ENCODE measurements at places on chromosomes 2 and 18. TPM values are rescaled to one million over a fixed set of nuclear protein-coding genes. Genes with fewer than 3 reads are reported as not detected.

DNA sequence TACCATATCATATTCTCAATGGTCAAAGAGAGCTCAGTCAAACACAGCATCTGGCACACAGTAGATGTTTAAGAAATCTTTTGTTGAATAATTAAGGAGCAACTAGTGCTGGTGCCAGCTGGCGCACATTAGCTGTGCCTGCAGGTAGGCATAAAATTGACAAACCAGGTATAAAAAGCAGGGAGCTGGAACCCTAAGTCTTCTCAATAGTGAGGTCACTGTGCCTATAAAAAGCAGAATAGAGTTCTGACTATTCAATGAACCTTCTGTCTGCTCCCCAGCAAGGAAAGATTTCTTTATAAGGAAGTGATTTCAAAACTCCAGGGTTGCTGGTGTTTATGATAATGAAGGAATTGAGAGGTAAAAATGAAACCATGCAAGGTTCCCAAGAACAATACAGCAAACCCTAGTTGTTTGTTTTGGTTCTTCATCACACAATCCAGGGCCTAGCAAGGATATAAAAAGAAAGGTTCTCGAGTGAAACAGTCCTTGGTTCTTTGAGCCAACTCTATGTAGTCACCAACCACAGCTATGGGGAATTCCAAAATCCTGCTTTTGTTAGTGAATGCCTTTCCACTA lies 76.1 kb downstream of the THADA start:
- no peak for DNase-seq
- H3K27me3 ChIP-seq: no peaks in the 10 kb centered on the region
- peak overlapping the region; percentile 87 for H3K27ac ChIP-seq
- H3K4me1 ChIP-seq: peaks cover 65% of the 10 kb centered on the region
- no peak overlapping the region for H3K4me3 ChIP-seq

DNA sequence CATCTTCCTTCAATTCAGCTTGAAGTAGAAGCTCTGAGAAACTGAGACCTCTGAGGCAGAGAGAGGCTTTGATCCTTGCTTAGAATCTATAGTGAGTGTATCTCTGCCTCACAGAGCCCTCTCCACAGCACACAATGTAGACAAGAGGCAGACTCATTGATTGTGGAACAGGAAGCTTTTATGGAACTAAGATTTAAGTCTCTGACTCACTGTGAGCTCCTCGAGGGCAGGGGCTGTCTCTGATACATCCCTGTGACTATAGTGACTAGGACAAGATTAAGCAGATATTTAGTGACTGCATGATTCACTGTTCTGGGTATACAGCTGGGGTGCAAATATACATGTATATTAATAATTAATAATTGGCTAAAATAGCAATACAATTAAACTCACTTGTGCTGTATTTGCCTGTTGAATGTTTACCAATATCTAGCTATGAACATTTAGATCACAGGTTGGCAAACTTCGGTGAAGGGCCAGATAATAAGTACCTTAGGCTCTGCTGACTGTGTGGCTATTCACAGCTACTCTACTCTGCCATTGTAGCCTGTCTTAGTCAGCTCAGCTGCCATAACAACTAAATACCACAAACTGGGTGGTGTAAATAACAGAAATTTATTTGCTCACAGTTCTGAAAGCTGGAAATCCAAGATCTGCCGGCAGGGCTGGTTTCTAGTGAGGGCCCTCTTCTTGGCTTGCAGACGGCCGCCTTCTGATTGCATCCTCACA lies 54.4 kb downstream of the ARHGEF4 start:
- DNase-seq: no peak
- no peak overlapping the region for H3K27ac ChIP-seq
- H3K4me3 ChIP-seq: no peak overlapping the region
- no peaks in the 10 kb centered on the region for H3K27me3 ChIP-seq

- H3K27ac ChIP-seq: no peak overlapping the region
- no peaks in the 10 kb centered on the region for H3K27me3 ChIP-seq
- no peak overlapping the region for H3K4me3 ChIP-seq
Measured at GRCh38 chr18:76764291-76764901, 58.0 kb upstream of the ZNF236 start.

- DNase-seq: no peak
- H3K4me3 ChIP-seq: no peak overlapping the region
- no peak overlapping the region for H3K27ac ChIP-seq
- no peaks in the 10 kb centered on the region for H3K27me3 ChIP-seq
Measured at GRCh38 chr2:223562078-223562477, 40.1 kb downstream of the SCG2 start.

- H3K36me3 ChIP-seq: no peaks in the 10 kb centered on the region
- no peak for DNase-seq
- no peak overlapping the region for H3K4me3 ChIP-seq
- H3K27ac ChIP-seq: no peak overlapping the region
- no peaks in the 10 kb centered on the region for H3K27me3 ChIP-seq
- peaks cover 12% of the 10 kb centered on the region for H3K4me1 ChIP-seq
Measured at GRCh38 chr2:217035967-217036366, 176.1 kb upstream of the TNP1 start.

DNA sequence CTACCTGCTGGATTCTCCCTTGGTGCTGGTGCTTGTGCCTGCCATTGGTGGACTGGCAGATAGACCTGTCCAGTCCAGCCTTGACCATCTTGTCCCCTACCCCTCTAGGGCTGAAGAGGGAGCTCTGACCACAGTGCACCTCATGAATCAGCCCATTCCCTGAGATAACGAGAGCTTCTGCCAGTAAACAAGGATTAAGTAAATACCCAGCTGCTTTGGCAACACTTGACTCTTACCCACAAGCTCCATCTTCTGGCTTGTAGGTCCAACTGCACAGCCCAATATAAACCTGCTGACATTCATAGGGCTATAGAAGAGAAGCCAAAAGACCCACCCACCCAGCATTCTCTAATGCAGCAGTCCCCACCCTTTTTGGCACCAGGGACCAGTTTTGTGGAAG lies 186.4 kb downstream of the PIK3C3 start:
- no peaks in the 10 kb centered on the region for H3K27me3 ChIP-seq
- H3K4me3 ChIP-seq: no peak overlapping the region
- DNase-seq: no peak
- no peak overlapping the region for H3K27ac ChIP-seq
- no peaks in the 10 kb centered on the region for H3K4me1 ChIP-seq

- H3K36me3 ChIP-seq: no peaks in the 10 kb centered on the region
- no peak overlapping the region for H3K27ac ChIP-seq
Measured at GRCh38 chr2:10626837-10627236, 62.9 kb downstream of the NOL10 start.

- no peaks in the 10 kb centered on the region for H3K27me3 ChIP-seq
- no peaks in the 10 kb centered on the region for H3K4me1 ChIP-seq
- no peak overlapping the region for H3K4me3 ChIP-seq
Measured at GRCh38 chr2:75226099-75226498, 26.8 kb upstream of the TACR1 start.

DNA sequence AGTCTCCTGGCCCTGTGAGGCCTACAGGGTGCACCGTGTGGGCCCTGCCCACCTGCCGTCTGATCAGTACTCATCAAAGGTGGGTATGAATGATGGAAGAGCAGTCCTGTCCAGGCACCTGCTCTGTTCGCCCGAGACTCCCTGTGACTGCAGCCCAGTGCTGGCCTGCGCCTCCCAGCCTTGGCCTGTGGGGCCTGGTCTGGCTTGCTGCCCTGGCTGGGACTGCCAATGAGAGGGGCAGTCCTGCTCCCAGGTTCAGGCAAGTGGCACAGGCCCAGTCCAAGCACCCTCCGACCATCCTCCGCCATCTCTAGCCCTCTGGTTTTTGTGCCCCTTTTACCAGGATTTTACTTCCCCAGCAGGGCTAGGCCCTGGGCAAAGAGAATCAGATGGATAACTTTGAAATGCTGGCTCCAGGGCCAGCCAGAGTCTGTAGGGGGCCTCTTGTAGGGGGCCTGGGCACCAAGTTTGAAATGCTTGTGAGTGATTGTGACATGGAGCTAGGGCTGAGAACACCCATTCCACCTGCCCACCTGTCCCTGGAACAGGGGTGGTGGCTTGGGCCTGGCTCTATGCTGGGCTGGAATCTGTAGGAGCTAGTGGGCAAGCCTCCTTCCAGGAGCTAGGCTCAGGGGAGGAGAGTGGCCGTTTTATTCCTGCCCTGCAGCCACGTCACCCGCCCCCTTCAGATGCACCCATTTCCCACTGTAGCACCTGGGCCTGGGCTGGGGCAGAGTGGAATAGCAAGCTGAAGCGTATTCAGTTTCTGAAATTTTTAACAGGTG lies 8.7 kb upstream of the HS6ST1 start:
- H3K27ac ChIP-seq: no peak overlapping the region
- H3K4me3 ChIP-seq: no peak overlapping the region
- peaks cover 20% of the 10 kb centered on the region for H3K4me1 ChIP-seq

GRCh38 chr2:135528006-135528405 lies 3.0 kb downstream of the ZRANB3 start:
- no peak overlapping the region for H3K4me3 ChIP-seq
- H3K27me3 ChIP-seq: no peaks in the 10 kb centered on the region
- H3K4me1 ChIP-seq: no peaks in the 10 kb centered on the region
- DNase-seq: no peak
- H3K36me3 ChIP-seq: no peaks in the 10 kb centered on the region
- no peak overlapping the region for H3K27ac ChIP-seq

DNA sequence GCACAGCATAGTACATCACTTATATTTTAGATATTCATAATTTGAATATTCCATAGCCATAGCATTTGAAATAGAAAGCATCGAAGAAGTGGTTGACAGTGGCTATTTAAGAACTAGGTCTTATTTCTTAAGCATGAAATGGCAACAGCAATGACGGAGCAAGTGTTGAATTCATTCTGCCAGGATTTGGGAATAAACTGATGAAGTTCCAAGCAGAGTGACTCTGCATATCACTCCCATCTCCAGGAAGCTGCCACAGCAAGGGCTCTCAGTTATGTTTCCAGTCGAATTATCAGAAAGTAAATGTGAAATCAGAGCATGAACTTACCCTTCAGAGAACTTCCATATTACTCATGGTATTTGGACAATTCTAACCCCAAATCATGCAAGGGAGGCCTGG lies 208.1 kb downstream of the IKZF2 start:
- peak overlapping the region; percentile 46 for H3K27ac ChIP-seq
- H3K27me3 ChIP-seq: no peaks in the 10 kb centered on the region
- H3K36me3 ChIP-seq: no peaks in the 10 kb centered on the region
- DNase-seq: no peak

- no peak for DNase-seq
- H3K27ac ChIP-seq: no peak overlapping the region
- H3K27me3 ChIP-seq: no peaks in the 10 kb centered on the region
- no peaks in the 10 kb centered on the region for H3K36me3 ChIP-seq
Measured at GRCh38 chr2:205781244-205781931, 99.1 kb downstream of the NRP2 start.

DNA sequence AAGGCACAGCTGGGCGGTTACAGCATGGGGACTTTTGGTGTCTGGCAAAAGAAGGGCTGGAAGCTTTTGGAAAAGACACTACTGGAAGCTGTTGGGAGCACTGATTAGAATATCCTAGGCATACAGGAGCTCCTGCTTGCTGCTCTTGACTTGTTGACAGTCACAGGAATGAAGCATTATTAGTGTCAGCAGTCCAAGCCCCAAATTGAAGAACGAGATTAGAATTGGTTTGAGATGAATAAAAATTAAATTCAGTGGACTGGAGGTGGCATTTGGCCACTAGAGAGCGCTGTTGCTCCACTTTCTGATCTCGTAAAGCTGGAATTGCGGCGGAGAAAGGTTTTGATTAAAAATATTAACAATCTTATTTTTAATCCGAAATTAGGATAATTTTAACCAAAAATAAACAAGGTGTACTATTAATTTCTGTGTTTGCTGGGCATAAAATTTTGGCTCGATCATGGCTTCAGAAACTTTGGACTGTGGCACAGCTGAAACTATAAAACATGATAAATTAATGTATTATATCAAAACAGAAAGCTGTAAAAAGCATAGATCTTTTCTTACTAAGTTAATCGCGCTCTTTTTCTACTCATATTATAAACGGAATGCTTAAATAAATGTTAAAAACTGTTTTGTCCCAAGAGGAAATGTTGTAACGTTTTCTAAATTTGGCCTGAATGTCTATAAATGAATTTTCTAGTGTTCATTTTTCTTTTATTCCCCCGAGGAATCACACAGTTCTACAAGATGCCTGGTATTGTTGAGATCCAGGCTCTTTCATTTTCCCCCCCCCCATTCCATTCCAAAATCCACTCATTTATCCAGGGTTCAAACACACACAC lies 2.4 kb upstream of the HOXD8 start:
- H3K4me3 ChIP-seq: no peak overlapping the region
- no peaks in the 10 kb centered on the region for H3K27me3 ChIP-seq
- peaks cover 17% of the 10 kb centered on the region for H3K4me1 ChIP-seq
- no peak overlapping the region for H3K27ac ChIP-seq
- no peak for DNase-seq

CYP26B1 gene
- 18.6 TPM for total RNA-seq

GLI2 gene
- 23.1 TPM for total RNA-seq

CASP10 gene
- 7.8 TPM for total RNA-seq

LYPD6B gene
- not detected for total RNA-seq

AQP4 gene
- not detected for total RNA-seq

RAX gene
- not detected for total RNA-seq

AGXT gene
- total RNA-seq: not detected

SPEG gene
- total RNA-seq: 390 TPM

GPR35 gene
- total RNA-seq: not detected

HOXD4 gene
- total RNA-seq: 13.6 TPM
